ENCODE measurements at places on chromosomes 16 and 17.

GRCh38 chr16:89037261-89038152 lies 56.1 kb upstream of the ACSF3 start:
- no peak for DNase-seq

- DNase-seq: no peak
These were observed 93.4 kb downstream of the IRF8 start for GRCh38 chr16:85992359-85992758.

GRCh38 chr16:2528161-2529060 lies 2.8 kb downstream of the CEMP1 start:
- DNase-seq: no peak

DNA sequence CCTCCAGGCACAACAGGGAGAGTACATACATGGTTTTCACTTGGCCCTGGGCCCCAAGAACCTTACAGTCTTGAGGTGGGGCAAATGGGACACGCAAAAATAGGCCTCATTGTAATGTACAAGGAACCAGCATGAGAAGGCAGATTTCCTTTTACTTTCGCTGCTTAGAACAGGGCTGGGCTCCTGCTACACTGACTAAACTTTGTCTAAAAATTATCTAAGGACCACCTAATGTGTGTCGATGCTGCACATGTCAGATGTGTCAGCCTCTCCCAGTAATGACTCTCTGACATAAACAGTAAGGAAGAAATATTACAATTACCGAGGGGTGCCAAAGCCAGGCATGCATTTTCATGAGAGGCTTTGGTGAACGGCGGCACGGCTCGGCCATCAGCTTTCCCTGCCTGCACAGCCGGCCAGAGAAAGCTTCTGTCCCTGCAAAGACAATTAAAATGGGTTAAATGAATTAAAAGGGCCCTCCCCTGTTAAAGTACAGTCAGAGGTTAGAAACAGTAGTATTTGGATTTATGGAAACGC lies 224.2 kb upstream of the IRX3 start:
- no peak for DNase-seq

GRCh38 chr17:74921026-74921681 lies 1.9 kb downstream of the USH1G start:
- no peak for DNase-seq

DNA sequence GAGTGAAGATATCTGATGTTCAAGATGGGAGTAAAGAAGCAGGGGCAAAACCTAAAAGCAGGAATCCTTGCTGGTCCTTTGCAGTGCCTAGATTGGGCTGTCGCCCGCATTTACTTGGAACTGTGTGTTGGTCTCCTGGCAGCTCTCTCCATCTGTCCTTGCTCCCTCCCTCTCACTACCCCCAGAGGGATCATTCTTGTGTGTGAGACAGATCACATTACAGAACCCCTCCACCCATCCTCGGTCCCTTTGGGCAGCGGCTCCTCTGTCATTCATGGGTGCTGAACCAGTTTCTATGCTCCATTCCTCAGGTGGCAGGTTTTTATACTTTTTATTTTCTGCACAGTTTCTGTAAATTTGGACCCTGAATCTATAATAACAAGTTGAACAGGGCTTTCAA lies 99.4 kb upstream of the MYOCD start:
- DNase-seq: no peak

GRCh38 chr17:32909787-32910369 lies 18.1 kb upstream of the TMEM98 start:
- DNase-seq: peak; percentile 48

DNA sequence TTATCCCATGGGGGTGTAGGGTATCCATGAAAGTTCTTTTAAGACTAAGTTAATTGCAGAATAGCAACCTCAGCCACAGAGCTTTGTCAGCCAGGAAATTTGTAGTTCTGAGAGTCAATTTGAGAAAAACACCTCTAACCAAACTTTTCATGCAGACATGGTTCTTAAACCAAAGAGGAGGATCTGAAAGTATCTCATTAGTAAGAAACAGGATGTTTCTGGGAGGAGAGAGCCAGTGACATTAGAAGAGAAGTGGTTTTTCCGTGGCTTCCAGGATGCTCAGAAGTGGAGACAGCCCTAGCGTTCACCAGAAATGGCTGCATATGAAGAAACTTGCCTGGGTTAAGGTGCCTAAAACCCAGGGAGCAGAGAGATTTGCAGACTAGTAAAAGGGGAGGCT lies 7.9 kb downstream of the GNAO1 start:
- DNase-seq: no peak

GRCh38 chr17:14733376-14733775 lies 432.5 kb downstream of the HS3ST3B1 start:
- DNase-seq: no peak

DNA sequence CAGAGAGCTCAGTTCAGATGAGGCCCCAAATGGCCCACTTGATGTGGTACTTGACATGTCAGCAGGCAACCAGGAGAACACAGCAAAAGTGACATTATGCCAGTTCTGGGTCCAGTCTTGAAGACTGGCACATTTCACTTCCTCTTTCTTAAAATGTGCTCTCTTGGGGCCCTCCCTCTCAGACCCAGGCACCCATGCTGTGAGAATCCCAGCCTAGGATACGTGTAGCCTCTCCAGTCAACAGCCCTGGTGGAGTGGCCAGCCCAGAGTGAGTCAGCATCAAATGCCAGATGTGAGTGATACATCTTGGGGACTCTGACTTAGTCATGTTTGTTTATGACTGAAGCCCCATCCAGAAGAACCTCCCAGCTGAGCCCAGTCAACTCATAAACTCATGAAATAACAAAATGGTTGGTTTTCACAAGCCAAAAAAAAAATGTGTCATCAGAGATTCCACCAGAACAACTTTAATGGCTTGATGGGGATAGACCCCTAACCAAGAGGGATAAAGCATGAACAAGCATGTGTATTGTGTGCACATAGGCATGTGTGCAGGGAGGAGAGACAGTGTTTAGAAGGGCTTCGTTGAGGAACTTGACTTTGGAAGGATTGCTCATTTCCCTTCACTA lies 82.5 kb upstream of the TNRC6C start:
- DNase-seq: no peak

Measured in omental fat pad (tissue), 4 donors.